Aorta (tissue), 5 donors: ENCODE measurements at places on chromosomes 11 and 22.

DNA sequence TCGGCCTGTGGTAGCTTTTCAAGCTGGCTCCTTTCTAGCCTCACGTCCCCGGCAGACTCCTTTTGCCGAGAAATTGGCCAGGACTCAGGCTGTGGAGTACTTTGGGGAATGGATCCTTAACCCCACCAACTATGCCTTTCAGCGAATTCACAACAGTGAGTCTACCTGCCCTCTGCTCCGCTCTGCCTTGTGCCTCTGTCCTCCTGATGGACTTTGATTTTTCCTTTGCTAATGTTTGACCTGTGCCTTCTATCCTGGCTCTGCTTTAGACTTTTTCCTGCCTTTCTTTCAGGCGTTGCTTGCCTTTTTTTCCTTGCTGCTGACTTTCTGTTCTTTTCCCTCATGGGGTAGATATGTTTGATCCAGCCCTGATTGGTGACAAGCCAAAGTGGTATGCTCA lies 12.5 kb downstream of the MADD start:
- DNase-seq: no peak

- DNase-seq: no peak
Observed at GRCh38 chr11:43925063-43925931, 17.1 kb upstream of the C11orf96 start.

DNA sequence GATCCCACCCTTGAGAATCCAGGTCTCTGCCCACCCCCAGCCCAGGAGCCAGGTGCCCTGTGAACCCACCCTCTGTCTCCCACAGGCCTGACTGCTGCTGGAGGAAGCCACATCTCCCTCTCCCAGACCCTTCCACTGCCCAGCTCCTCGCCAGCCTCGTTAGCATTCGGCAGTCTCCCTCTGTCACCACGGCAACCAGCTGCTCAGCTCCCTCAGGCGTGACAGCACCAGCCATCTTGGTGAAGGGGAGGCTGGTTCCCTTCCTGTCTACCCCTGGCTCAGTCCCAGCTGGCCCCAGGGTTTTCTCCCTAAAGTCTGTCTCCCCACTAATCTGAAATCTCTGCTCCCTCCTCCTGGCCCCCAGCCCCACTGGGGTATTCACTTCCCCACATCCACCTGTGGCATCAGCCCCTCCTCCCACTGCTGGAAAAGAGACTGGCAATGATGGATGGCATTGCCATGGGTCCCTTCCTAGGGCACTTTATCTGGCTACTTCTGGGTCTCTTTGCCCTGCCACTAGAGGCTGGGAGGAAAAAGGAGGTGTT lies 28.1 kb downstream of the NRXN2 start:
- no peak for DNase-seq

- no peak for DNase-seq
Observed at GRCh38 chr11:65571420-65571819, 918 bp upstream of the FAM89B start.

DNA sequence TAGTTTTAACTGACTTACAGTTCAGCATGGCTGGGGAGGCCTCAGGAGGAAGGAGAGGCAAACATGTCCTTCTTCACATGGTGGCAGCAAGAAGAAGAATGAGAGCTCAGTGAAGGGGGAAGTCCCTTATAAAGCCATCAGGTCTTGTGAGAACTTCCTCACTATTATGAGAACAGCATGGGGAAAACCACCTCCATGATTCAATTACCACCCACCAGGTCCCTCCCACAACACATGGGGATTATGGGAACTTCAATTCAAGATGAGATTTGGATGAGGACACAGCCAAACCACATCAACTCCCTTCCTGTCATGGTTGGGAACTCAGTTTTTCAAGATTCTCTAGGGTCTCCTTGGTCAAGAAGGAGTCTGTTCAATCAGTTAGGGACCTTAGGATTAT lies 432.9 kb upstream of the CNTN5 start:
- DNase-seq: no peak

GRCh38 chr11:40139066-40139465 lies 1320.4 kb downstream of the LRRC4C start:
- DNase-seq: no peak

DNA sequence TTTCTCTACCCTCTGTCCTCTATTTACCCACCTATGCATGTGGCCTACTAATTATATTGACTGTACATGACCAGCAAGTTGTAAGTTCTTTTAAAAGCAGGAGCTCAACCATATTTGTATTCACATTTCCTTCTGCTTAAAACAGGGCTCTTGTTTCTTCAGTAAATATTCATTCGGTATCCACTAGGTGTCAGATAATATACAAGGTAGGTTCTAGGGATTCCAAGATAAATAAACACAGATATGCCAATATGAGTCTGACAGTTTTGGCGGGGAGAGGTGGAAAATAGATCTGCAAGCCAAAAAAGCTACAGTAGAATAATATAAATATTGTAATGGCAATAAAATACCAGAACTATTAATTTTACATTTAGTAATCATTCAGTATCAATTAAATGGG lies 15.3 kb upstream of the RAB30 start:
- DNase-seq: no peak

- no peak for DNase-seq
Observed at GRCh38 chr11:79486242-79486984, 45.6 kb upstream of the TENM4 start.

- no peak for DNase-seq
Observed at GRCh38 chr11:70210051-70210501, 7.0 kb downstream of the FADD start.

- DNase-seq: no peak
Observed at GRCh38 chr11:109644152-109644551, 222.2 kb downstream of the C11orf87 start.

- no peak for DNase-seq
Observed at GRCh38 chr22:38415561-38416321, 39.3 kb downstream of the KCNJ4 start.

DNA sequence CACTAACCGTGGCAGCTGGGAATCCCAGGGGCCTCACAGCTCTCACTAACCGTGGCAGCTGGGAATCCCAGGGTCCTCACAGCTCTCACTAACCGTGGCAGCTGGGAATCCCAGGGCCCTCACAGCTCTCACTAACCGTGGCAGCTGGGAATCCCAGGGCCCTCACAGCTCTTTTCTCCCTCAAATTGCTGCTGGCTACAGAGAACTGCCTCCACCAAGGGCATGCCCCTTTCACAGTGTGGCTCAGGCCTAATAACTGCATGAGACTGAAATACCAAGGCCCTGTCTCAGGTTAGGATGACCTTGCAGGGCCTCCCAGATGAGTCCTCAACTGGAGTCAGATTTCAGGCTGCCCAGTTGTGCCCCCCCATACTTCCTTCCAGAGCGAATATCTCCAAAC lies 35.1 kb upstream of the GGTLC2 start:
- no peak for DNase-seq

- no peak for DNase-seq
Observed at GRCh38 chr11:119319700-119320239, 2.8 kb upstream of the MCAM start.

DNA sequence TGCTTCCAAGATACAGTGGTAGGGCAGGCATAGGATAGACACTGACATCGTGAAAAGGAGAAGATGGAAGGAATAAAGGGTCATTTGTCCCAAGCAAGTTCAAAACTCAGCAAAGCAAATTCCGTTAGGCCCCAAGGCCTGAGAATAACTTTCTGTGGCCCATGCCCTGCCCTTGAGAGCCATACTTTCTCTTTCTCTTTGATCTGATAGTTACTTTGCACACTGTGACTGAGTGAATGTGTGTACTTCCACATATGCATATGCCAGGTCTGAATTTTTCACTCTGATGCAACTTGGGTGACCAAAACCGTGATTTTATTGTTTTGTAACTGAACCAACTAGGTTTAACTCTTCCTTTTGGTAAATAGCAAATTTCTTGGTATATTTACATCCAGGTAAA lies 371.5 kb downstream of the RAB38 start:
- DNase-seq: no peak

DNA sequence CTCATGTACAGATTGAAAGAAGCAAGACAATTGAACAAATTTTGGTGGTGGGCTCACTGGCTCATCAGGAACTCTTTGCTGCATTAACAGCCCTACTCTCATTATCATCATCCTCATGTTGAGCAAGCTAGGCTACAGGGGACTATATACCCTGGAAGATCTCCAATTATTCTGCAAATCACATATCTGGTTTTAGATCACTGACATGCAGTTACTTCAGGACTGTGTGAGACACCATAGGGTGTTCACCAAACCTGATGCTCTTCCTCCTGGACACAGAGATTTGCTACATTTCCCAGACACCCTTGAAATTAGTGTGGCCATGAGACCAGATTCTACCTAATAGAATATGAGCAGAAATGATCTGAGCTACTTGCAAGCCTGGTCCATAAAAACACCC lies 23.0 kb upstream of the ME3 start:
- no peak for DNase-seq

- no peak for DNase-seq
Observed at GRCh38 chr11:97622795-97623194, 1233.0 kb downstream of the JRKL start.

GRCh38 chr11:85740481-85741400 lies 54.7 kb upstream of the CCDC89 start:
- DNase-seq: no peak

- DNase-seq: peak; percentile 61
Observed at GRCh38 chr11:47185305-47186075, 744 bp downstream of the PACSIN3 start.

- no peak for DNase-seq
Observed at GRCh38 chr11:8286886-8287285, 23.2 kb upstream of the LMO1 start.

GRCh38 chr11:35787013-35787504 lies 124.5 kb downstream of the TRIM44 start:
- no peak for DNase-seq

DNA sequence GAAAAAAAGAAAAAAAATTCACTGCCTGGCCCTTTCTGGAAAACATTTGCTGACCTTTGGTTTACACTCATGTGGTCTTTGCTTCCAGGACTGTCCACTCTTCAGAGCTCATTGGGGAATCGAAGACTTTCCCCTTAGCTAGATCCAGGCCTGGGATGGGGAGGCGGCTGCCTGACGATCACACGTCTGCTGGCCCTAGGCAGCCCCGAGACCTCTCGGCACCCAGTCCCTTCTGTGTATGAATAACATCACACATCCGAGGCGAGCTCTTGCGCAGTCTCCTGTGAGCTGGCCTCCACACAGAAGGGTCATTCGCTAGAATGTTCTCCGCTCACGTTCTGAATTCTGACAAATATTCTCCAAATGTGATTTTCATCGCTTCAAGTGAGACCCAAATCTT lies 25.7 kb upstream of the GAL start:
- no peak for DNase-seq

GRCh38 chr22:50507991-50508884 lies at the start of gene NCAPH2:
Gene NCAPH2 (plus strand): TSS chr22:50508224. CDS start chr22:50508338, 114 bp downstream.
- DNase-seq: peak; percentile 97

GRCh38 chr11:72750556-72751115 lies 1.6 kb downstream of the ARAP1 start:
- DNase-seq: no peak

DNA sequence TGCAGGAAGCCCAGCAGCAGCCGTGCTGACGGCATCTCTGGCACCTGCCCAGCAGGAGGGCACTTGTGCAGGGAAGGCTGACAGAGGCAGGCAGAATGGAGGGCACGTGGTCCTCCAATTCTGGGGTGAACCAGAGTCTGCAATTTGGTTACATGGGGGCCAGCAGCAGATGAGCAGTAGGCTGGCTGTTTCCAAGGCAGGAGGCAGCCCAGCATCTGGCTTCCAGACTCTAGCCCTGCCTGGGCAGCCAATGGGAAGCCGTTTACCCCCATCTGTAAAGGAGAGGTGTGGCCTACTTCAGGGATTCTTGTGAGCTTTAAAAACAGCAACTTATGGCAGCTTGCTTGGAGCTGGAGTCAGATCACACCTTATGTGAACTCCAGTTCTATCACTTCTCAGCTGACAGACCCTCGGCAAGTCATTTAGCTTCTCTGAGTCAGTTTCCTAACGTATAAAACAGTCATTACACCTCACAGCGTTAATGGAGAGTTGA lies 27.9 kb upstream of the RASL10A start:
- DNase-seq: peak; percentile 50

GRCh38 chr11:116504541-116505297 lies 268.1 kb downstream of the BUD13 start:
- DNase-seq: no peak
